Mucosa of descending colon (tissue), 3 donors: ENCODE measurements at places on chromosomes 13 and 19.

GRCh38 chr13:109954441-109954840 is 168.1 kb upstream of the IRS2 start:
- no peak for DNase-seq

GRCh38 chr13:113369189-113369588 is 5.3 kb upstream of the GRTP1 start:
- DNase-seq: no peak

- no peak for DNase-seq
Measured at GRCh38 chr19:16541526-16542044, 652 bp downstream of the CHERP start.

DNA sequence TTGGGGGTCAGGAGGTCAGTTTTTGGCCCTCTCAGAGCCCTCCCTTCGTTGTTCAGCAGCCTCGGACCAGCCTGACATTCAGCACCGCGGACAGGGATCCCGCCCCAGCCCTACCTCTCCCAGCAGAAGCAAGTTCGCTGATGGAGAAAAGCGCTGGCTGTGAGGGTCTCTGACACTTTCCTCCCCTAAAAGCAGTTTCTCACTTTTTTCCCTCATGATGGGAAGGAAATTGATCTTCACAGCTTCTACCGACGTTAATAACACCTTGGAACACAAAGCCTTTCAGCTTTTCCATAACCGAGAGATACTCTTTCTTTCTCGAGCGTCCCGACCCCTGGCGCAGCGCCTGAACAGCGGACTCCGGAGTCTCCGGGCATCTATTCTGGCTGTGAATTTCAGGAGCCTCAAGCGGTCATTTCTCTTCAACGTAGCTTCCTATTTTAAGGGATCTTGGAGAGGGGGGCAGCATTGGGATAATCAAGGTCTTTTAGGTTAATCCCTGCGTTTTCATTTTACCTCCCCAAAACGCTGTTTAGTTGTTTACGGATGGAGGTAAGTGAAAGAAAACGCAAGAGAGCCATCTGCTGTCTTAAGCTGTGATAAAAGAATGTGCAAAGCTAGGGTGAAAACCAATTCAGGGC is 467.2 kb downstream of the ITGBL1 start:
- DNase-seq: no peak

DNA sequence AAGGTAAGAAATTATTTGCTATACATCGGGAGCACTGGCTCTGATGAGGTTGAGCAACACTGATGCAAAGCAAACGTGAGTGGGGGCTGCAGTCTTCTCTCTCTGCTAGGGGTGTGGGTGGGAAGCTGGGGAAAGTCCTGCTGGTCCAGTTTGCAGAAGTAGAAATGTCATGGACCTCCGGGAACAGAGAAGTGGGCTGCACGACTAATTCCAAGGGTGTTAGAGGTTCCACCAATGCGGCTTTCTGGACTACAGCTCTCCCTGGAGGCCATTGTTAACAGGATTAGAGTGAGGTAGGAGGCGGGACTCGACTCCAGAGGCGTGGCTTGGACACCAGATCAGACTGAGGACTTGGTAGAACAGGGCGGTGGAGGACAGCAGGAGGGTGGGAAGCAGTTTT is 5.7 kb upstream of the FBXO27 start:
- no peak for DNase-seq

DNA sequence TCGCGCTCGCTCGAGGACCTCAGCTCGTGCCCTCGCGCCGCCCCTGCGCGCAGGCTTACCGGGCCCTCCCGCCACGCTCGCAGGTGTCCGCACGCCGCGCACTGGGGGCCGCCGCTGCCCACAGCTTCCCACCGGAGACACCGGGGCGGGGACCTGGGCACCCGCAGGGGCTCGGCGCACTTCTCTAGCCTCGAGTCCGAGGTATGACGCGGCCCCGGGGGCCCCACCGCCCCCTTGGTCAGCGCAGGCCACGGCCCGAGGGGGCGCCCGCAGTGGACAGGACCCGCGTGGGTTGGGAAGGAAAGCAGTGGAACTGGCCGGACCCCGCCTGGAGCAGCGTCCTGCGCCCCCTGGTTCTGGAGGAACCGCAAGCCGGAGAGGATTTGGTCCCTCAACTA is 2.1 kb upstream of the GRWD1 start:
- DNase-seq: no peak

- DNase-seq: peak; percentile 43
Measured at GRCh38 chr13:112103961-112104880, 37.3 kb downstream of the SOX1 start.

- DNase-seq: no peak
Measured at GRCh38 chr13:75986818-75987217, 350.7 kb downstream of the LMO7 start.

DNA sequence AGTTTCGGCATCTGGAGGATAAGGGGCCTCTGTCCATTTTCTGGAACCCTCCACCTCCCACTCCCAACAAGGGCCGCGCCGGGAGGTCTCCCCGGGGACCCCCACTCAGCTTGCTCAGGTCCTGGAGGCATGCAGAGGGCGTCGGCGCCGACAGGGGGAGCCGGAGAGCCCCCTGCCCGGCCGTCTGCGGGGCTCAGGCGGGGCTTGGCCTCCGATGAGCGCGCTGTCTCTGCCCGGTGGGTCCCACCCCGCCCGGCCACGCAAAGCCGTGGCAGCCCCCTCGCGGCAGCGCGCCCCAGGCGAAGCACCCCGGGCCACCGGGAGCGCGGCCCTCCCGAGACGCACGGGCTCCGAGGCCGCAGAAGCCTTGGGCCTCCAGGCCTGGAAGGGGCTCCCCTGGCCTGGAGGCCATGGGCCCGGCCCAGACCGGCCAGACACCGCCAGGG is 149.7 kb upstream of the ZNF536 start:
- peak; percentile 31 for DNase-seq

DNA sequence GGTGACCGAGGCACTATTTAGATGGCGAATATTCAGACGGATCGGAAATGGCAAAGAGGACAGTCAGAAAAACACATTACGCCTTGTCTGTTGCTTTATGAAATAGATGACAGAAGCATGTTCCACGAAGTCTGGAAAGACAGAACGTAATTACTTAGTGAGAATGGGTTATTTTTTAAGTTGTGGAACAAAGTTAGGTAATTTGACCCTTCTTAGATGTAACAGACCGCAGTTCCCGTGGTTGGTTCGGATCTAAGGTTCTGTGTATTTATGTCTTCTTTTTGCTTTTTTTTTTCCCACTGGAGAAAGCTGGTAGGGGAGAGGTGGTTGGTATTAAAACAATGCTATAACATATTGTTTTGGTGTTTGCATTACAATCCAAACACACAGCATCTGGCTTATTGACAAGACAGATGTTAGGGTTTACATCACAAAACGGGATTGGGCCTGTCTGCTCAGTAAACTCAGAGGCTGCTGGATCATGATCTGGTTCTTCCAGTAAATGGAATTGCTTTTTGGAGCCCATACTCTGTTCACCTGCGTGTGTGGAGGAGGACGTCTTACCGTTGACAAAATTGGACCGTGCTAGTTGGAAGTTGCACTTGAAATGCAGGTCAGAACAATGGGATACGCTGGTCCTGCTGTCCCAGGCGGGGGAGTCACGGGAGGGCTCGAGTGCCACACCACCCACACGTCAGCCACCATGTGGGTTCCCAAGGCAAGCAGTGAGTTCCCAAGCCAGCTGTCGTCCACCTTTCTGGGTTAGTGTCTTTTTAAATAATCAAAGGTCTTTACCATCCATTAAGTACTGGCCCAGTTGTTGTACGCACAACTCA is 13.8 kb downstream of the ATP11A start:
- no peak for DNase-seq

GRCh38 chr19:306151-306900 is 15.1 kb upstream of the PLPP2 start:
- DNase-seq: no peak

DNA sequence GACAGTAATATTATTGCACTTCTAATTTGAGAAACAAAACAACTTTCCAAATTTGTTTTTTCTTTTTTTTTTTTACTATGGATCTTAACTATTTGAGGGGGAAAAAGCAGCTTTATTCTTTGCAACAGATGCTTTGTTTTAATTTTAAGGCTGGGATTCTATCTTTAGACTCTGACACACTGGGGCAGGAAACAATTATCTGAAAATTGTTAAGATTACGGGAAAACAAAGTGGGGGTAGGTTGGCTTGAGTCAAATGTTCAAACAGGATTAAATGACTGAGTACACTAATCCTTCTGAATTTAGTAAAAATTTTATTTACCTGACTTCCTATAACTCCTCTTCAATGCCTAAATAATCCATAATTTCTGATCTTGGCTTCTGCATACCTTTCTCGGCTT is 543.2 kb downstream of the SLITRK6 start:
- no peak for DNase-seq

DNA sequence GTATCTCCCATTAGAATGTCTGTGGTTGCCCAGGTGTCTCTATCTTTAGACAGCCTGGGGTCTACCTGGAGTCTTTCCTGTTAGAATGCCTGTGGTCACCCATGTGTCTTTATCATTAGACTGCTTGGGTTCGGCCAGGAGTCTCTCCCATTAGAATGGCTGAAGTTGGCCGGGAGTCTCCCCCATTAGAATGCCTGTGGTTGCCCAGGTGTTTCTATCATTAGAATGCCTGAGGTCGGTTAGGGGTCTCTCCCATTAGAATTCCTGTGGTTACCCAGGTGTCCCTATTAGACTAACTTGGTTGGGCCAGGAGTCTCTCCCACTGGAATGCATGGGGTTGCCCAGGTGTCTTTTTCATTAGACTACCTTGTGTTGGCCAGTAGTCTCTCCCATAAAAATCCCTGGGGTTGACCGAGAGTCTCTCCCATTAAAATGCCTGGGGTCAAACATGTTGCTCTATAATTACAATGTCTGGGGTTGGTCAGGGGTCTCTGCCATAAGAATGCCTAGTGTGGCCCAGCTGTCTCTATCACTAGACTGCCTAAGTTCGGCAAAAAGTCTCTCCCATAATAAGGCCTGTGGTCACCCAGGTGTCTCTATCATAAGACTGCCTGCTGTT is 1448.7 kb downstream of the UQCRFS1 start:
- DNase-seq: no peak

GRCh38 chr19:46741447-46741846 is 4.4 kb upstream of the FKRP start:
- DNase-seq: no peak

GRCh38 chr19:14826006-14826405 is 9.0 kb downstream of the OR7A5 start:
- DNase-seq: no peak

DNA sequence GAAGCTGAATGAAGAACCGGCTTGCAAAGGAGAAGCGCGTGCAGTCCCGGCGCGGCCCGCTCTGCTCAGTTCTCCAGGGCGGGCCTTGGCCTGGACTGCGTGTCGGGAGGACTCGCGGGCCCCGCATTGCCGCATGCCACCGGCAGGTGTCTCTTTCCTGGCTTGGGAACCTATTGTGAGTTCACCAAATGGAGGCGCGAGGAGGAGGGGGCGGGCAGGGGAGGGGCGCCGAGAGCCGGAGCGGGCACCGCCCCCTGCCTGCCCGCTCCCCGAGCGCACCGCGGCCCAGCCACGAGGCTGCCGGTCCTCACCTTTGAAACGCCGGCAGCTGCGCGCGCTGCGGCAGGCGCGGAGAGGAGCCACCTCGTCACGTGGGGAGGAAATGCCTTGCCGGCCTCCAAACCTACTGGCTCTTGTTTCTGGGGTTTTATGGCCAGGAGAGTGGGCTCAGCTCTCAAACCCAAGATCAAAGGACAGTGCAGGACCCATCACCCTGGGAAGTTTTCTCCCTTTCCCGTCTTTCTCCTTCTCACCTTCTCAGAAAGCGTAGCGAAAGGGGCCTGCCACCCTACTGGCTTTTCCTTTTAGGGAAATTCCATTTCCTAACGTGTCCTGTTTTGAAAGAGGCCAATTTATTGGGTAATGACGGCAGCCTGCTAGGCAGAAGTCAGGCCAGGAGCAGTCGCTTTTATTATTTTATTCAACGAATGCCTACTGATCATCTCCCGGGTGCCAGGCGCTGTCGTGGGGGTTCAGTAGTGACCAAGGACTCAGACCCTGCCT is 13.8 kb upstream of the UBE2L5 start:
- DNase-seq: peak; percentile 96

DNA sequence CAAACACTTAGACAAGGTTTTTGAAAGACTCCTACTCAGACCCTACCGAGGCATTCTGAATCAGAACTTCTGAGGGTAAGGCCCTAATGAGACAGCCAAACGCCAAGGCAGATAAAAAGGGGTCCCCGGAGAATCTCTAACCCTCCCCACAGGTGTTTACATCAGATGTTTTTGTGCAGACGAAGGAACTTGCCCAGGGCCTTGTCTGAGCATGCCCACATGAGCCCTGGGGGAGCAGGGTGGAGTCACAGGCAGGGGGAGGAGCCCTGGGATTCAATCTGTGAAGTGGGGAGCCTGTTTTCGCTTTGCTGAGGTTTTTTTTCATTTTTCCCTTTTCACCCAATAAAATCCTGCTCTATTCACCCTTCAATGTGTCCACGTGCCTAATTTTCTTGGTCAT is 61.6 kb upstream of the MED4 start:
- peak; percentile 53 for DNase-seq

DNA sequence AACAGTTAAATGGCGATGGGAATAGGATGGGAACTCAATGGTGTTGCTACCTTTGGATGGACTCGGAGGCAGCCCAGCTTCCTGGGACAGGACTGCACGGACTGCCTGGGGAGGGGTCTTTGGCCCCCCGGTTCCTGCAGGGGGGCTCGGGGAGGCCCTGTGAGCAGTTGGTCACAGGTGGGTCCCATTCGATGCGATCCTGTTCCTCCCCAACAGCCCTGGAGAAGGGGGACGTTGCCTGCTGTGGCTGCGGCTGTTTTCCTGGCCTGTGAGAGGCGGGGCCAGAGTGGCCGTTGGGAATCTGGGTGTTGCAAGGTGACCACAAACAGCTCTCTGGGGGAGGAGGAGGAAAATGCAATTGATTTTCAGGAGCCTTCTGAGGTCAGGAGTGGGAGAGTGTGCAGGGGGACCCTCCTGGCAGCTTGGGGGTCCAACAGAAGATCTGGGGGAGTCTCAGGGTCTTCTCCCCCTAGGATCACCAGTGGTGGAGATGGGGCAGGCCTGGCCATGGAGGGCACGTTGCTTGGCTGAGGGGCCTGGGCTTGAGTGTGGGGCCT is 1.9 kb upstream of the PLPPR3 start:
- DNase-seq: peak; percentile 37

DNA sequence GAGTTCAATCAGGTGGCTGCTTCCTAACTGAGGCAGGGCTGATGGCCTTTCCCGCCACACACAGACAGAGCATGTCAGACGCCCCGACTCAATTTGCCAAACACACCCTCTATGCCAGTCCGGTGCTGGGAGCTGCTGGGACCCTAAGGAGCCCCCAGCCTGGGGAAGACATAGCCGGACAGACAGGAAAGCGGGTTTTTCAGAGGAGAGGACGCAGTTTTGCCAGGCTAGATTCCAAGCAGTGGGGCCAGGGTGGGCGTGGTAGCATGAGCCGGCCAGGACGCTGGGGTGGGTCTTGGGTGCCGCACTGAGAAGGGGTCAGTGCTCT is 19.8 kb downstream of the MAST3 start:
- no peak for DNase-seq

GRCh38 chr19:21749090-21749489 is 18.3 kb downstream of the ZNF100 start:
- no peak for DNase-seq
